ENCODE measurements at places on chromosomes 6 and 20.

DNA sequence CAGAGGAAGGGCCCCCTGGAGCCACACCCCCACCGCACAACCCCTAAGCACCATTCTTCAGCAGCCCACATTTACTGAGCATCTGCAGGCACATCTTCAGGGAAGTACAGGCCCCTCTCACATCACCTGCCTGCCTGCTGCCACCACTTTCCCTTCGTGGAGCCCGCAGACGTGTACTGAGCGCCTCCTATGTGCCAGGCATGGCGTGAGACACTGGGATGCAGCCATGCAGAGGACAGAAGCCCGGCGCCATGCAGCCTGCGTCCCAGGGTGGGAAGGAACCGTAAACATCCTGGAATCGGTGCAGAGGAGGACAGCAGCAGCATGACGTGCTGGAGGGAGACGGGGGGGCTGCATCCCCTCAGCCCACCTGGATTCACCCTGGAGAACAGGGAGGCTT is 78.1 kb downstream of the GRM4 start:
- DNase-seq, result no peak

DNA sequence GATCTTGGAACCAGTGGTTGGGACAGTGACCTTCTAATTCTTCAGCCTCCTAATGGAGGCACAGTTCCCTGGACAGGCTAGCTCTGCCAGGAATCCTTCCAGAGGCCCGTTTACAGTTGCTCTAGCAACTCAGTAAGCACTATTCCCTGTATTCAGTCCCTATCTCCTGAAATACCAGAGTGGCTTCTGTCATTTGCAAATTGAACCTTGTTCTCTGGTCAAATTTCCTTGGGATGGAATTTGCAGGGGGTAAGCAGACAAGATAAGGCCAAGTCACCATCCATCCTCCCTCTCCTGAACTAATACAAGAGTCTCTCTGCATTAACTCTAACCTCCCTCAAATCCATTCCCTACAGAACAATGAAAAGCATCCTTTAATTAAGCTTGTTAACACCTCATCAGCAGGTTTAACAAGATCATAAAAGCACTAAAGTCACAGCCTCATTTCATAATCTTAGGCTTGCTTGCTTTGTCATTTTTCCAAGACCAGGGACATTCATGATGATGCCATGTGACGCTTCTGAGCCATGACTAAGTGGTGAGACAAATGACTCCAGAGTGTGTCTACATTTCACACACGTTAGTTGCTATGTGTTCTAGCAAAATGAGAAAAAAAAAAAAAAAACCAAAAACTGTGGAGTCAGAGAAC is 37.1 kb downstream of the SLC22A23 start:
- no peak for DNase-seq

DNA sequence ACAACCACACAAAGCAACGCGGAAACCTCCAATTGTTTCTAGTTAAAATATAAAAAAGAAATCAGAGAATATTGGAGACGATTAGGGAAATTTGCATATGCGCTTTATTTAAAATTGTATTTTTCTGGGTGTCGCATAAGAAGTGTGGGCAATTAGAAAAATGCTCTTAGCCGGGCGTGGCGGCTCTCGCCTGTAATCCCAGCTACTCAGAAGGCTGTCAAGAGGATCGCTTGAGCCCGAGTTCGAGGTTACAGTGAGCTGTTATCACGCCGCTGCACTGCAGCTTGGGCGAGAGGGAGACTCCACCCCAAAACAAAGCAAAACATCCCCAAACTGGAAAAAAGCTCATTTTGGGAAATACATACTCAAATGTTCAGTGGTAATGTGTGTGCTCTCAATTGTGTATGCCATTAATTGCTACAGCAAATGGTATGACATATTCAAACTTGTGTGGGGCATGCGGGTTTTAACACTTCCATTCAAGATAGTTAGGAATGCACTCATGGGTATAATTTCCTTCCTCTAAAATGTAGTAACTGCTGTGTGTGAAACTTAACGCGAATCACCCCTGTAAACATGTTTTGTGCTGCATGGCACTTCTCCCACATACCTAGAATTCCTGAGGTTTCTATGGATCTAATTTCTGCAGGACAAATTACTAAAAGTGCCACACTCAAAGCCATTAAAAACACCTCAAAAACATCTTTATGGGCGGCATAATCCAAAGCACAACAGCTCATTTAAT is 54.7 kb upstream of the HFE start:
- no peak for DNase-seq

- DNase-seq, result no peak
These were observed 85.6 kb upstream of the PTPRK start for GRCh38 chr6:128605961-128606360.

- no peak for DNase-seq
These were observed 216.9 kb downstream of the EYA2 start for GRCh38 chr20:47111576-47111975.

- DNase-seq, result no peak
These were observed 553.7 kb downstream of the COL12A1 start for GRCh38 chr6:74651948-74652842.

GRCh38 chr6:82419132-82419581 is 55.5 kb downstream of the TPBG start:
- peak; percentile 21 for DNase-seq

GRCh38 chr6:14037402-14038277 is 79.9 kb upstream of the CD83 start:
- no peak for DNase-seq

- no peak for DNase-seq
These were observed 30.8 kb downstream of the KDM1B start for GRCh38 chr6:18186033-18186432.

DNA sequence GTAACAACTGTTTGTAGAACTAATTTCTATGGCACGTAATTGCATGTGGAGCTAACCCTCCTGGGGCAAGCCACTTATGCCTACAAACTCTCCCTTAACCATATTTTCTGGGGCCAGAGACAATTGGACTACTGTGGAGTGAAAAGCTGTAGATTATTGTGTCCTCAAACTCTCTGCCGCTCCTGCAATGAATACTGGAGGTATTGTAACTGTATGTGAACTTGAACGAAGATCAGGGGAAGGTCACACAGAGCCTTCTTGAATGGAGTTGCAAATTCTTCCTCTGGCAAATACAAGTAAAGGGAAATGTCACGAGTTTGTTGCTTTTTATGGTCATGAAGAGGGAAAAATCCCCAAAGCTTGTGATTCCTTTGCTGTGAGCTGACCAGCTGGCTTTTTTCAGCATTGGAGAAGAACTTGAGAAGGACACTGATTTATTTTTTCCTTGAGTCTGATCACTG is 18.2 kb downstream of the AKAP12 start:
- no peak for DNase-seq

DNA sequence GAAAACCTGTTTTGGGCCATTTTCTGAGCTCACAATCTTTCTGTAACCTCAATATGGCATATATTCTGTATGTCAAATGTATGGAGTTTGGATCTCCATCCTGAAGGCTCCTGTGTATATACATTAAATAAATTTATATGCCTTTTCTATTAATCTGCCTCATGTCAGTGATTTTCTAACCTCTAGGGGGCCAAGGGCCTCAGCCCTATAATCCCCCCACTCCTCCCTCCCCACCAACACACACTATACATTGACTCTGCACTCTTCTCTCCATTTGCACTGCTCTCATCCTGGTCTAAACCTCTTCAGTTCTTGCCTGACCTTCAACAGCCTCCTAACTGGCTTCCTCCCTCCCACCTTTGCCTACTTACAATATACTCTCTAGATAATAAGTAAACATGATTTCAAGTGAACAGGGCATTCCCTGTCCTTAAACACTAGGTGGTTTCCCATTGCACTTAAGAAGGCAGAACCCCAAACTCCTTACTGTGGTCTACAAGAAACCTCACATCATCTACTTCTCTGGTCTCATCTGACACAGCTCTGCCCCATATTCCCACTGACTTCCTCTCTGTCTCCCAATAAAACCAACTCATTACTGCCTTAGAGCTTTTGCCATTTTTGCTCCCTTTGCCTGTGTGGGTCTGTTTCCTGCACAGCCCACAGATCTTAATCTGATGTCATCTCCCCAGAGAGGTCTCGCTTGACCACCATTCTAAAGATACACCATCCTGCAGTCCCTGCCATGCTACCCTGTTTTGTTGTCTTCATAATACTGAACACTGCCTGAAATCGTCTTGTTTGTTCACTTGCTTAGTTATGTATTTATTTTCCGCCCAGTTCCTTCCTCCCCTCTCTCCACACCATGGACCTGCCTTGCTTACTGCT is 213.7 kb downstream of the SYNE1 start:
- no peak for DNase-seq

GRCh38 chr20:36045373-36045714 is 77.0 kb downstream of the CNBD2 start:
- DNase-seq, result no peak

DNA sequence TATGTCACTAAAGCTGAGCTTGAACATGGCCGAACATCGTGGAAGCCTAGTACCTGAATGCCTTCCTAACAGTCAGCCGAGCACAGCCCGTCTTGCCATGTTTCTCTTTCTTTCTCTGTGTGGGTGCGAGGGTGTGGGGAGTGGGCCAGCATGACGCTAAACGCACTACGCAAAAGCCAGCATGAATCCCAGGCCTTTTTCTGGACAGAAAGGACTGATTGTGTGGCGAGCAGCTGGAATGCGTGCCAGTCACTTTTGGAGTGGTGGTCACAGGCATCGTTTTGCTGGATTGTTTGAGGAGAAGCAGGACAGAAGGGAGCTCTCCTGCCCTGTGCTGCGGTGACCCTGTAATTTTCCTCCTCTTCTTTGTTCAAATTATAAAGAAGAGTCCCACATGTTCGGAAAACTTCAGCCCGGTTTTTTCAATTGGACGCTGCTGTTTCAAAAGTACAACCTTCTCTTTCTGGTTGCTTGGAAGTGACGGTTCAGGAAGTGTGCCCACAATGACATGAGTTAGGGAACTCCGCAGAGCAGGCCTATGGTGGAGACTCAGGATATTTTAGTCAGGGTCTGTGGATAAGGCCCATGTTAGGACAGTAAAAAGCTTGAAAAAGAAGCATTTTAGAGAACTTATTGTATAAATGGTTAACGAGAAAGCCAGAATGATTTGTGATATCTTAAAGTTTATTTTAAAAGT is 54.3 kb downstream of the PDE7B start:
- no peak for DNase-seq

DNA sequence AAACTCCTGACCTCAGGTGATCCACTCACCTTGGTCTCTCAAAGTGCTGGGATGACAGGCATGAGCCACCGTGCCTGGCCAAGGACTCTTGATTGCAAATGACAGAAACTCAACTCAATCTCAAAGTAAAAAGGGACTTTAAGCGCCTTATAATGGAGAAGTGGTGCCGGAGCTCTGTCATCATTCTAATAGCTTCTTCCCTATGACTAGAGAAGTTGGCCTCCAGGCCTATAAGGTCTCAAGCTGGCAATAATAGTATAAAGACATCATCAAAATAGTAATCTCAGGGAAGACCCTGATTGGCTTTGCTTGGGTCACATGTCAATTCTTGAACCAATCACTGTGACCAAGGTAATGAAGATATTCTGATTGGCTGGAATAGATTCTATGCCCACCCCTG is 8.5 kb upstream of the KIAA1755 start:
- DNase-seq, result no peak

DNA sequence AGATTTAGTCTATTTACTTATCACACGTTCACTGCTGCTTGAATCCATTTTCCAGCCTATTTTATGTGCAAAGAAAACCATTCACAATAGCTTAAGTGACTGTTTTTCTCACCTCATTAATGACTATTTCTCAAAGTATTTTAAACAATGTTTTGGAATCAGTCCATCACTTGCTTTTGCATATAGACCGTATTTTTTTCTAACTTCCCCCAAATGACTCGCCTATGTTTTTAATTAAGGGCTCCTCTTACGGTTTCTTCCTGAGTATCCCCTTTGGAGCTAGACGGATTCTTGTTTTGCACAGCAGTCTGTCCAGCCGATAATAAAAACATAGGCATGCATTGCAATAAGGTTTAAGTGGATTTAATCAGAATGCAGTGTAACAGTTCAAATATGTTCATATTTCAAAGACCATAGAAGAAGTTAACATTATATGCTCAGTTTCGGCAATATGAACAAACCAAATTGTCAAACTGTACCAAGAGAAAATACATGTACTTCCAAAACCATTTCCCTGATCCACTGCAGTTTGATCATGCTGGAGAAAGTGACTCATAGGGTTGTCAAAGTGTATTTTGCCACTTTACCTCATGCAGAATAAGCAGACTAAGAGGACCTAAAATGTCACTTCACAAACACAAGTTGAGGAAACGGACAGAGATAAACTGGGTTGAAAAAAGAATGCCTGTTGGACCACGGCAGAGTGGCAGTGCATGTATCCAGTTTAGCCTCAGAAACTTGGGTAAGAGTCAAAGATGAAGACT is 66.4 kb downstream of the HMGN3 start:
- DNase-seq, result no peak

DNA sequence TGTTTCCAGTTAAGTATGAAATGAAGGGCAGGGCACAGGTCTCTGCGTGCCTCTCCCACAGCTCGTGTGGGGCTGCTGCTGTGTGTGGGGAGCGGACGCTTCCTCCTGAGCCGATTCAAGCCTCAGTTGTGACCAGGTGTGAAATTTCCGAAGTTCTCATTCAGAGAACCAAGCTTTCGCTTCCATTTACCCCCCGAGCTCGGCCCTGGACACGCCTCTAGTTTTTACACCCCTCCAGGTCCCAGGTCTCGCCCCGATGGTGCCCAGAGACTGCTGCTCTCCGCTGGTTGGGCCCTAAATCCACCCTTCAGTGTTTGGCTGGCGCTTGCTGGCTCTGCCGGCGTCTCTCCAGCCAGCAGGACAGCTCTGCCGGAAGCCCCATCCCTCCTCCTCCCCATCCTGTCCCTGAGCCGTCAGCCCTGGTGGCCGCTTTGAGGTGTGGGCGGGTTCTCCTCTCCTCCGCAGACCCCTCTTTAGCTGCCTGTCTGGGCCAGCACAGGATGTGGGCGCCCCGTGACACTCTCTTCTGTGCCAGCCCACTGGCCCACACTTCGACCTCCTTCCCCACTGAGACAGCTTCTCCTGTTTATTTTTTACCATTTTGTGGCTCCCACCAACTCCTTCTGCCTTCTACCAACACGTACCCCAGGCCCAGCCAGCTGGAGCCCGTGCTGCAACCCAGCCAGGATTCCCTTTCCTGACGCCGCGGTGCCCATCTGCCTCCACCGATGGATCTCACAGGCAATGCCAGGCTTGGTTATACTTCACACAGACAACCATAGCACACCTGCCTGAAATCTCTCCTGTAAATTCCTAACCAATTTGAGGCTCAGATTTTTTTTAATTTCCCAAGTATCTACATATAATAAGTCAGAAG is 142.8 kb downstream of the DLL1 start:
- no peak for DNase-seq

GRCh38 chr20:61942526-61942925 is 123.2 kb downstream of the TAF4 start:
- no peak for DNase-seq

- no peak for DNase-seq
These were observed 7.7 kb downstream of the BRPF3 start for GRCh38 chr6:36204068-36204753.

GRCh38 chr6:20837189-20837588 is 302.9 kb downstream of the CDKAL1 start:
- DNase-seq, result no peak
